ENCODE measurements at places on chromosomes 13 and 19.

DNA sequence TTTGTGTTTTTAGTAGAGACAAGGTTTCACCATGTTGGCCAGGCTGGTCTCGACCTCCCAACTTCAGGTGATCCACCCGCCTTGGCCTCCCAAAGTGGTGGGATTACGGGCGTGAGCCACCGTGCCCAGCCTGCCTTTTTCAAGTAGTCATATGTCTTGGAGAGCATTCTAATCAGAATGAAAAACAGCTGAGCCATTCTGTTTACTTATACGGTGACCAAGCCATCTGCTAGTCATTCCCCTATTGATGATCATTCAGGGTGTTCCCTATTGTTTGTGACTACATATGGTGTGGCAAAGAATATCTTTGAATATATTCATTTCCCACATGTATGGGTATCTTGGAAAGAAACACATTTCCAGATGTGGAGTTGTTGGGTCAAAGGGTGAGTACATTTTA lies 17.2 kb downstream of the BLOC1S3 start:
- no peak for DNase-seq

DNA sequence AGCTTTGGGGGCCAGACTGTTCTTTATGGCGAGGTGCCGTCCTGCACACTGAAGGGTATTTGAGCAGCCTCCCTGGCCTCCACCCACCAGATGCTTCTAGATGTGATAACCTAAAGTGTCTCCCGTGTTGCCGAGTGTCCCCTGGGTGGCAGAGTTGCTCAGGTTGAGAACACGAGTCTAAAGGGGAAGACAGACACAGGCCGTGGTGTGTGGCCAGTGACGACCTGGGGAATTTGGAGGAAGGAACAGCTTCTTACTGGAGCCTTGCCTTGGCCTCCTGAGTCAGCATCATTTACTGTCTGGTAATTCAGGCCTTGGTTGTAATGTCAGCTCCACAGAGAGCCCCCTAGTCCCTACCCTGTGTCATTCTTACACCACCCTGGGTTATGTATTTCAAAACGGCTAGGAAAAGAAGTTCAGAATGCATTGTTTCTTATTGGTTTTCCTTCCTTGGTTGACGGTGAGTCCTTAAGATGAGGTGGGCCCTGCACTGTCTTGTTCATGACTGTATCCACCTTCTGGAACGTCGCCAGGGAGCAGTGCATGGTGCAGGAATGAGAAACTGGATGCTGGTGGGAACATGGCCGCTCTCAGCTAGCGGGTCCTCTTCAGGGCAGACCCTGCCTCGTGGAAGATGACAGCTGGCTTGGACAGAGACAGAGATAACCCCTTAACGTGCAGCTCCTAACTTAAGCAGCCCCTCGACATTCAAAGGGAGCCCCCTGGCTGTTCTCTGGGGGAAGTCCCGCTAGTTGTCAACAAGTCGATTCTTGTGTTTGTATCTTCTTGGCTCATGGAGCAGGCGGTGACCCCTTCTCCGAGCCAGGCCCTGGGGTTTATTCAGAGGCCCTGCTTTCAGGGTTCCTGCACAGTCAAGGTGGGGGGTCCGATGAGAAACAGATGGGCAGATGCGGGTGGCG lies 7.2 kb downstream of the SIN3B start:
- DNase-seq: no peak

- DNase-seq: no peak
Observed at GRCh38 chr19:39740395-39740794, 2.6 kb upstream of the CLC start.

DNA sequence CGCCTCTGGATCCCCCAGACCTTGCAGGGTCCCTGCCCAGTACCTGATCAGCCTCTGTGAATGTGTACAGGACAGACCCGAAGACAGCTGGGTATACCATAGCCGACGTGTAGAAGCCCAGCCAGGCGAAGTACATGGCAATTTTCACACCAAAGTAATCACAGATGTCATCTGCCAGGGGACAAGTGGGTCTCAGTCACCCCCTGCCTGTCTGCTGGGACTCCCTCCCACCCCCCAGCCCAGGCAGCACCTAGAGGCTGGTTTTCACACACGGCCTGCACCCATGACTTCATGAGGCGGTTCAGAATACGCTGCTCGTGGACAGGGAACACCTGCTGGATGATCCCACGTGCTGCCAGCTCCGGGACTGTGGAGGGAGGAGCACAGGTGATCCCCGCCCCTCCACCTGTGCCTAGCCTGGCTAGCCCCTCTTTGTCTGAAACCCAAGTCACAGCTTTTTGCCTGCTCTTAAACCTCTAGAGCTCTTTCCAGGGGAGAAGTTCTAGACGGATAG lies 3.6 kb downstream of the ANO8 start:
- DNase-seq: no peak

Data from NCI-H187 treated with DMSO at 0.1 percent for 48 hours (cell line).